Activated T-cell treated with anti-CD3 and anti-CD28 coated beads for 48 hours (primary cell): ENCODE measurements at places on chromosomes 2 and 18.

- no peak for DNase-seq
Observed at GRCh38 chr2:46983065-46983801, 67.6 kb upstream of the MCFD2 start.

DNA sequence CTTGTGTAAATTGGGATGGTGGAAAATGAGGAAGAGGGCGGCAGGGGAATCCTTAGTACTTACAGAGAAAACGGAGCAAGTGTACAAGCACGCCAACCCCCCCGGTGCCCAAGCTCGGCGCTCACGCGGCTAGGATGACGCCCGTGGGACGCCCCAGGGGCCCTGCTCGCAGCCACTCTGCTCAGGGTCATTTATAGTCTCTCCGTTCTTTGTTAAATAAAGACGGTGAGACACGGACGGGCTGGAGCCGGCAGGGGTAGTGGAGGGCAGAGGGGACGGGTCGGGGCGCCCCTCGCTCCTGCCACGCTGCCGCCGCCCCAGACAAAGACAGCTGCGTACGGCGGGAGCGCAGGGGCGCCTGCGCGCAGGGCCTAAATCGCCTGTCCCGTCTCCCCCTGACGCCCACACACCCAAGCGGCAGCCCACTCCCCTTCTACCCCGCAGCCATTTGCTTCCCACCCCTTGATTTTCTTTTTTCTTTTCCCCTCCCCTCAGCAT is 37.8 kb downstream of the PCBP1 start:
- no peak for DNase-seq

- DNase-seq = no peak
Observed at GRCh38 chr2:128281852-128282245, 36.8 kb downstream of the HS6ST1 start.

DNA sequence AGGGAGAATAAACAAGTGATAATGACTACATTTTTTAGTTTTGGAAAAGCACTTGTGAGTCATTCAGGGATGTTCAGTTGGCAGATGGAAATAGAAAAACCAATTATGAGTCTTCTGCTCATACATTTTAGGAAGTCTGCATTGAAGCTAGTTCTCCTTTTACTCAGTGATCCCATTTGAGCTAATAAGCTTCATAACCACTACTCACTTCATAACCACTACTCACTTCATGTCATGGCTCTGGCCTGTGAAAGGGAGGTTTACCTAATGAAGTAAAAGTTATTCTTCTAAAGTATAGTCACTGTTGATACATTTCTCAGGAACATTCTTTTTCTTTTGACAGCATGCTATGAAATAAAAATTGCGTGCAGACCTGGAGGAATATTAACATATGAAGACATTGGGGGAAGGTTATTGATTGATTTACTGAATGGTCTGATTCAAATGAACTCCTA is 948.7 kb downstream of the TSN start:
- DNase-seq = no peak

DNA sequence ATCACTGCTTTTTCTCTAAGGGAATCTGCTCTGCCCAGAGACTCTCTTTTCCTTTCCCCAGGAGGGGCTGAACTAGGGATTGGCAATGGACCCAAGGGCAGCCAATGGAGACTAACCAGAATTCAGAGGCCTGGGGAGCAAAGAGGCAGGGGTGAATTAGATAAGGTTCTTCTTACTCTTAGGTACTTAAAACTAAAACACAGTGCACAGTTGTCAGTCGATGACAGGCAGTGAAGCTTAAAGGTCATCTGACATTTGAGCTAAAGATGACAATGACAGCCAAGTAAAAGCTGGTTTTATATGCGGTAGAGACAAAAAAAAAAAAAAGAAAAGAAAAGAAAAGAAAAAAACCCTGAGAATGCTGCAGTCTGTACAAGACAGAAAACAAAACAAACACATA is 57.8 kb downstream of the HIBCH start:
- no peak for DNase-seq
